H54 (cell line): ENCODE measurements at places on chromosomes 1 and 21.
A peak's percentile ranks its signal among the peaks of the same experiment; 100 is the strongest.

DNA sequence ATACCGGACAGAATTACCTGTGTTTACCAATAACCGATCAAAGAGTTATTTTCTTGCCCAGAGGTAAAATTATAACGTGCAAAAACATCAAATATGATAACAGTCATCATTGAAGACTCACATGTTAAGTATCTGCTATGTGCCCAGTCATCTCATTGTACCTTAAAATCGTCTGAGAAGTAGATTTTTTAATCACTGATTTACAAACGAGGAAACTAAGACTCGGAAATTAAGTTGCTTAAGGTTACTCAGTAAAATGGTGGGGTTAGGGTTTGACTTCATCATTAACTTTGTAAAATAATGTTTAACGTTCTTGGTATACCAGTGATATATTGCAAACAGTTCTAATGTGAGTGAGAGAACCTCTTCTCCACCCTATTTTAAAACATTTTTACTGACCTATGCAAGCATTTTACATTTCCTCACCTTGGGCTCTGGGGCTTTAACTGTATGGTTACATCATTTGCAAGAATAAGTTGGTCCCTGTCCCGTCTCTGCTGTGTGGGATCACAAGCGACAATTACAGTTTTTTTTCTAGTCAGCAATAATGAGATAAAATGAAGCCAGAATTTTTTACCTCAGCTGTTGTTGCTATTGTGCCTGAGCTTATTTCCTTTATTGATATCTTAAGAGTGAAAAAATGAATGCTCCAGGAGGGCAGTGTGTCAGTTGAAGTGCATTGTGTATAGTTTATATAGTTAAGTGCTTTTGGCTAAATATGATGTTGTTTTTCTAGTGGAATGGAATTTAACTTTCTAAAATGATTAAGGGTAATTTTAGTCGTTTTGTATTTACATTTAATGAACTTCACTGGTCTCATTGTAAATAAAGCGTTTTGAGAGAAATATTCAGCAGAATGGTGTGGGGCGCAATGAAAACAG, 2.7 kb downstream of the RPRD2 start:
- DNase-seq, result no peak

GRCh38 chr21:42161956-42162681, 56.8 kb upstream of the ABCG1 start:
- DNase-seq, result no peak

DNA sequence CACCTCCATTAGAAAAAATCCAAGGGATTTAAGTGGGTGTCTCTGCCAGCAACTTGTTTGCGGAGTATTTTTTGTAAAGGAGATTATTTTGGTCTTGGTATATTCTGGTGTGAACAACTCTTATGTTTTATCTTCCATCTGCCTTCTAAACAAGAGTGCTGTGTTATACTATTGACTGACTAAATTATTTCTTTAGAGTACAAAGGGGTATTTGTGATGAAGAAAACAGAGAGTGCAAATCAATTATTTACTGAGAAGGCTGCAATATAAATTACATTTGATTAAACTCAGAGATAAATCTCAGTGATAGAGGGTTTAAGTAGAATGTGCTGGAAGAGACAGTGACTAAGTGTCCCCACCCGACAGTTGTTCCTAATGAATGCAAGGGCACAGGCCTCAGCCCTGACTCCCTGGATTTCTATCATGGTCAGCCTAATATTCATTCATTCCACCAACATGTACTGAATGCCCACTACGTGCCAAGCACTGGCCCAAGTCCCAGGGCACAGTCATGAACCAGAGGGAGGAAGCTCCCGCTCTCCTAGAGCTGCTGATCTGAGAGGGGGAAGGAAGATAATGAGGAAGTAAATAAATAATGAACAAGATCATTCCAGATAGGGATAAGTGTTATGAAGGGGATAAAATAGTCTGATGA, 196.9 kb upstream of the C8B start:
- no peak for DNase-seq

GRCh38 chr1:214017191-214017982, 29.6 kb downstream of the PROX1 start:
- no peak for DNase-seq

GRCh38 chr1:66757722-66758240, 5.5 kb downstream of the DYNLT5 start:
- no peak for DNase-seq

DNA sequence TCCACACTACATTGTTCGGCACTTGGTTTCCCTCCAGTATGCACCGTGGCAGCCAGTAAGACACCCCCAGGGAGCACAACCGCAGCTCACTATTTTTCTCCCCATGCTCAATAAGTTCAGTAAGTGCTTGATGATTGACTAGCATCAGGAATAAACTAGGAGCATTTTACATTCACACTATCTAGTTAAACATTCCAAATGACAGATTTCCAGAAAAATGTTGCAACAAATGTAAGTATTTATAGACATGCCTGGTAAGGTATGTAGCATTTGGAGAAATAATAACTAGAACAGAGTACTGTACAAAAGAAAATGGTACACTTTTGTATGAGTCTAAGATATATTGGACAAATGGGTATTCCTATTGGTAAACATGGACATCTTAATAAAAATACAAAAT, 92.9 kb downstream of the SLC45A1 start:
- no peak for DNase-seq

- peak; percentile 5 for DNase-seq
These were observed 75.7 kb upstream of the RRP15 start for GRCh38 chr1:218209351-218209861.

DNA sequence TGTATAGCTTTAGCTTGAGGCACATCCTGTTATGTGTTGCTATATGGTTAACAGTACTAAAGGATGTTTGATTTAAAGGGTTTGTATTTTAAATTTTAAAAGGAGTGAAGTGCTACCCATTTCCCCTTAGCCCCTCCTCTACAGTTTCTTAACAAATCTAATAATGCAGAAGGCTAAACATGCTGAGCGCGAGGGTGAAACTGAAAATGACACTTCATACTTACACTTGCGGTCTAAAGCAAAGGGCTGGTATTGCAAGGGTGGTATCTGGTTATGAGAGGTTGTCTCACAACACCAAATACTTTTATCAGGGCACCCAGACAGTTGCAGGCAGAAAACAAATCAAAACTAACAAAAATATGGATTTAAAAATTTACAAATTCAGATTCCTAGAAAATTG, 172.3 kb downstream of the SIPA1L2 start:
- no peak for DNase-seq

GRCh38 chr1:20729155-20729931, 3.2 kb downstream of the SH2D5 start:
- no peak for DNase-seq

- DNase-seq, result no peak
These were observed 12.6 kb upstream of the CD34 start for GRCh38 chr1:207923561-207923960.

DNA sequence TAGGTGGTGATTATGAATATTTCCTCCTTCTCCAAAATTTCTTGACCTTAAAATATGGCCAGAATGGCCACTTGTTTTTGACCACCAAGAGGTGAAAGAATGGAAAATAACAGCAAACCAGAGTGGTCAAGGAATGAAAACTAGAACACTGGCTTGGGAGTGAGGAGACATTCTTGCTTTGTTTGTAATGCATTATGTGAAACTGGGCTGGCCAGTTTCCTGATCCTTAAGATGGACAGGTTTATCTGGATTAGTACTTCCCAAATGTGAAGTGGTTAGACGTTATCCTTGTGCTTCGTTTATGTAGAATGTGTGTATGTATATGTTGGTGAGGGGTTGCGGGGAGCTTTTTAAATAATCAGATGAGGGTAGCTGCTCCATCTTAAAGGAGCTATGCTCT, 12.8 kb downstream of the PLA2G4A start:
- no peak for DNase-seq

DNA sequence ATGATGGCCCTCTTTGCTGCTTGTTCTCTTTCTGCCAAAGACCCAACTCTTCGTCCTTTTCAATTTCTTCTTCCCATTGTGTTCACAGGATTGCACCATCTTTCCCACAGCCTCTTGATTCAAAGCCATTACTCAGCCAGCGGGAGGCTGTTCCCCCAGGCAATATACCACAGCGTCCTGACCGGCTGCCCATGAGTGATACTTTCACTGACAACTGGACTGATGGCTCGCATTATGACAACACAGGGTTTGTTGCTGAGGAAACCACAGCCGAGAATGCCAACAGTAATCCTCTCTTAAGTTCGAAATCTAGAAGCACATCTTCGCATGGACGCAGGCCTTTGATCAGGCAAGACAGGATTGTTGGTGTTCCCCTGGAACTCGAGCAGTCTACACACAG, 167.4 kb downstream of the LRRC40 start:
- DNase-seq, result peak; percentile 31

DNA sequence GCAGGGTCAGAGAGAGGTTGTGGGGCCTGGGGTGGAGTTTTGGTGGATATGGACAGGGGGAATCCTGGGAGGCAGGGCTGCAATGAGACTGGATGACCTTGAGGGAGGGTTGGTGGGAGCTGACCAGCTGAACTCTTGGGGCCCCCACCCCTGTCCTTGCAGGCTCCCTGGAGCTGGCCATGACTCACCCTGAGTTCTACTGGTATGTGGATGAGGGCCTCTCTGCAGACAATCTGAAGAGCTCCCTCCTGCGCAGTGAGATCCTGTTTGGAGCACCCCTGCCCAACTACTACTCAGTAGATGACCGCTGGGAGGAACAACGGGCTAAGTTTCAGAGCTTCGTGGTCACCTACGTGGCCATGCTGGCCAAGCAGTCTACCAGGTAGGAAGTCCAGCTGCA, 23.6 kb downstream of the DISP3 start:
- DNase-seq, result no peak

DNA sequence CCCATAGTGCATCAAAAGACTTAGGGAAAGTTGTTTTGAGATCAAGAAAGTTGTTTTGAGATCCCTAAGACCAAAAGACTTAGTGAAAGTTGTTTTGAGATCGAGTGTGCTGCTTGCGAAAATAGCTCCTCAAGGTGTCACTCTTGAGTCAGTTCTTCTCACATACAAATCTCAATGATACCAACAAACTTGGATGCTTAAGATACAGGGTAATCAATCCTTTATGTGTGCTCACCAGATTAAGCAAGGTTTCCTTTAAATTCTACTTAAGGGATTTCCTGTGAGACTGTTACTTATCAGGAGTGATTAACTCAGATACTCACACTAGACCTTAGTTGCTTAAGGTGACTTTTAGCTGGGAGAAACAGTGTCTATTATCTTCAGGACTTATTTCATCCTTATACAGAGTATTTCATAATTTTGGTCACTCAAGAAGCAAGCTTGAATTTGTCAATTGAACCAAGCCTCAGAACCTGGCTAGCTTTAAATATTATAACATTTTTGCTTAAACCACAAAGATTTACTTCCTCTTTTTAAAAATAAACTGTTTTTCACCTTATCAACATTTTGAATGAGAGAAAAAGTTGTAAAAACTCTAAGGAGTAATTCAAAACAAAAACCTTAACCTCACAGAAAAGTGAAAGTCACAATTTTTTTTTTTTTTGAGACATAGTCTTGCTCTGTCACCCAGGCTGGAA, 8.0 kb upstream of the RLF start:
- no peak for DNase-seq

DNA sequence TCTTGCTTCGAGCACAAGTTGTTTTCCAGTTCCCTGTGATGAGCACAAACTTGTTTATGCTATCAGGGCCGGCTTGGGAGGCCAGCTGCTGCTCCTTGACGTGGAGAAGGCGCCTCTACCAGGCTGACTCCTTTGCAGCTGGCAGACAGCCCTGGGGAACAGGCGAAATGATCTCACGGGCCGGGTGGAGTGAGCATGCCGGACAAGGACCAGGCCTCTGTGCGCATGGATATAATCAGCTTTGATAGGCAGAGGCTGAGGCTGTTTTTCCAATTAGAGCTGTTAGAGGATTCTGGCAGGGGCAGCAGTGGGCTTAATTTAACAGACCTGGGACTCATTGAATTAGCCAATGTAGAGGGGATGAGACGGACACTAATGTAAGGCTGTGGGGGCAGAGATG, 38.9 kb downstream of the FAM163A start:
- no peak for DNase-seq

- no peak for DNase-seq
These were observed 6.6 kb upstream of the NSUN4 start for GRCh38 chr1:46334030-46334384.

DNA sequence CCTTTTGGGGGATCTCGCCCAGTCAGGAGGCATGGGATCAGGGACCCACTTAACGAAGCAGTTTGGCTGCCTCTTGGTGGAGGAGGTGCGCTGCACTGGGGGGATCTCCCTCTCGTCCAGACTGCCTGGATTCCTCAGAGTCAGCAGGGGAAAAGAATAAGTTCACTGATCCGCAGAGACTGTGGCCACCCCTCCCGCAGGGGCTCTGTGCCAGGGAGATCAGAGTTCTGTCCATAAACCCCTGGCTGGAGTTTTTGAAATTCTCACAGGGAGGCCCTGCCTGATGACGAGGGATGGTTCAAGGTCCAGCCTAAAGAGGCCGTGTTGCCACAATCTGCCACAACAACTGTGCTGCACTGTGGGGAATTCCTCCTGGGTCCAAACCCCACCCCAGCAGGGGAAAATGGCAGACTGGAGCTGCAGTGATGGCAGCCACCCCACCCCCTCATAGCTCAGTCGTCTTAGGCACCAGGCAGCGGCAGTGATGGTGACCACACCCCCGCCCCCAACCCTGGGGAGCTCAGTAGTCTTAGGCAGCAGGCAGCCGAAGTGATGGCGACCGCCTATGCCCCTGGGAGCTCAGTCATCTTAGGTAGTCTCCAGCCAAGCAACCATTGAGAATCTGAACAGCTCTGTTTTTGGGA, 273.8 kb upstream of the USP25 start:
- DNase-seq, result no peak

GRCh38 chr1:247070645-247071044, 8.0 kb downstream of the ZNF670 start:
- no peak for DNase-seq

DNA sequence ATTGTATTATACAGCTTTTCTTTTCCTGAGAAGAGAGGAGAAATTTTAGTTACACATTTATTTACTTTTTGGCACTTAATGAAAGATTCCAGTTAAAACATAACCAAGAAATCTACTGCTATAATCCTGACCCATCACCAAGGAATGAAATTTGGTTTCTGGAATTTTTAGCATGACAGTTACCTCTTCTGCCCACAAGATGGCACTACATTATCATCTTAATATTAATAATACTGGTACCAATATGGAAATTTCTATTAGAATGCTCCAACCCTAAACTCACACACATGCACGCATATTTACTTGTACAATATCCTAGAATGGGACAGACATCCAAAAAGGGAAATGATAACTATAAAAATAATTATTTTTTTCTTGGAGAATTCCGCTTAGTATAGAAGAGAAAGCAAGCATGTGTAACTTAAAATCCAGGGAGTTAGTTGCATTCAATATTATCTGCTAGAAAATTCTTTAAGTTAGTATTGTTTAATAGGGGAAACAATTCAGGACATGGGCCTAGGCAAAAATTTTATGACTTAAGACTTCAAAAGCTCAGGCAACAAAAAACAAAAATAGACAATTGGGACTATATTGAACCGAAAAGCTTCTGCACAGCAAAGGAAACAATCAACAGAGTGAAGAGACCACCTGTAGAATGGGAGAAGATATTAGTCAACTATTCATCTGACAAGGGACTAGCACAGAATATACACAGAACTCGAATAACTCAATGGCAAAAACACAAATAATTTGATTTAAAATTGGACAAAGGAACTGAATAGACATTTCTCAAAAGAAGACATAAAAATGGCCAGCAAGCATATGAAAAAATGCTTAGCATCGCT, 37.4 kb downstream of the MAP3K21 start:
- no peak for DNase-seq
